ENCODE measurements at places on chromosomes 5 and 9. TPM values are rescaled to one million over a fixed set of nuclear protein-coding genes. Genes with fewer than 3 reads are reported as not detected.

DNA sequence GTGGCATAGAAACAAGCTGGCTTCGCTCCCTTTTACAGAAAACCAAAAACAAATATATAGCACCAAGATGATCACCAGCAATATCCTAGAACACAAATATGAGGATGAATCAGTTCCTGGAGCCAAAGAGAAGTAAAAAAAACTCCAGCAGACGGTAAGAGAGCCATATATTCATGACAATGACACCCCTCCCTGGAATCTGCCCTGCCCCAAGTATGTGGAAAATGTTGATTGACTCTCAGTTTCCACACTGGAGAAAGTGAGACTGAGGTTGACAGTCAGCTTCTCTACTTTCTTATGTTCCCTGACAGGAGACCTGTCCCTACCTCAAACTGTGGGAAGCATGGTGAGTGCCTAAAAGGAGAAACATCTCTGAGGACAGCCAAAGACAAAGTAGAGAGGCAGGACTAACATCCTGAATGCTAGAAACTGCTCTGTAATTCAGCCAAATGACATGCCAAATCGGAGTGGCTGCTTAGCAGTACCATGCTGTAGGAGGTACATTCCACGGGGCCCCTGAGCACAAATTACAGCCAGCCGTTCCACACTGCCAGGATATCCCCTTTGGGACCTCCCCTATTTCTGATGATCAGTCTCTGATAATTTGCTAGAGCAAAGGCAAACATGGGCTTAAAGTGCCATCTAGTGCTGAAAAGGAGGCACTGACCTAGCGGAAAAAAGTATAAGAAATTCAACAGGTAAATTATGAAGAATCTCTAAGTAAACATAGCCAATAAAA is 424.0 kb upstream of the RGMB start:
- H3K4me1 ChIP-seq = no peaks in the 10 kb centered on the region
- no peak for DNase-seq
- H3K27me3 ChIP-seq = no peaks in the 10 kb centered on the region

GRCh38 chr9:127197861-127198430 is 66.6 kb upstream of the GARNL3 start:
- no peaks in the 10 kb centered on the region for H3K27me3 ChIP-seq
- H3K36me3 ChIP-seq = no peaks in the 10 kb centered on the region
- H3K27ac ChIP-seq = peak overlapping the region; percentile 1
- no peak overlapping the region for H3K4me3 ChIP-seq
- peaks cover 17% of the 10 kb centered on the region for H3K4me1 ChIP-seq
- peak; percentile 47 for DNase-seq

DNA sequence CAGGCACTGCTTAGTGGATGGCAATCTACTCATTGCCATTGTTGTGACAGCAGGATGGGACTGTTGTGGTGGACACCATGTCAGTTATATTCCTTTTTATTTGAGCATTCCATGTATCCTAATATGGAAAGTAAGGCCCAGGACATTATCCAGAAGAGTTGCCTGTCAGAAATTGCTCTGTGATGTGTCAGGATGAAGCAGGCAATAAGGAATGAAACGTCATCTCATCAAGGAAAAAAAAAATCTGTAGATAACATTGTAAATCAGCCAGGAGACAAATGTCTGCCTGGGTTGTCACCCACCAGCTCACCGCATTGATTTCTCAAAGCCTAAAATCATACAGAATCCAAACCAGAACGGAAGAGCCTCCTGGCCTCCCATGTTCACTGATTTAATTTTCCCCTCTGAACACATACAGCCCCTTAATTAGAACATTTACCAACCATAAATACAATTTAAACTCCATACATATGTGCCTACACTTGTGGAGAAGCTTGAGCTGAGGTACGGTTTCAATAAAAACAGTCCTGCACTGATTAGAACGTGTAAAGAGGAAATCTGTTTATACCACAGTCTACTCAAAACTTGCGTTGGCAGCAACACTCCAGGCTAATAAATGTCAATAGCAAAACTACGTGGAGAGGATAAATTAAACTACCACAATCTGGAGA is 73.9 kb downstream of the FOXD1 start:
- no peak overlapping the region for H3K27ac ChIP-seq
- H3K27me3 ChIP-seq = no peaks in the 10 kb centered on the region

DNA sequence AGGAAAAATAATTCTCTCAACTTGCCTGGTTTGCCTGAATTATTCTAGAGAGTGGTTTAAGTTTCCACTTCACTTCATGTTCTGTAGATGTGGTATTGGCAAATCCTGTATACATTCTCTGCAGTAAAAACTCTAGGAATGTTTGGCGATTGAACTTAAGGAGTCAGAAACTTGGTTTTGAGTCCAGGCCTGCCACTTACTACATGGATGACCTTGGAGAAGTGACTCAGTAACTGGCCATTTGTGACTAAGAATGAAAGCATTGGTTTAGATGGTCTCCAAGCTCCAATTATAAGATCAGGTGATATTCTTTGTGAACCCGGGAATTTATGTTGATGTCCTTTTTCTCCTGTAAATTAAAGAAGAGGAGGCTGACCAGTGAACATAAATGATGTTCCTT is 233.8 kb downstream of the GAS1 start:
- DNase-seq = no peak
- no peaks in the 10 kb centered on the region for H3K27me3 ChIP-seq
- H3K36me3 ChIP-seq = no peaks in the 10 kb centered on the region

DNA sequence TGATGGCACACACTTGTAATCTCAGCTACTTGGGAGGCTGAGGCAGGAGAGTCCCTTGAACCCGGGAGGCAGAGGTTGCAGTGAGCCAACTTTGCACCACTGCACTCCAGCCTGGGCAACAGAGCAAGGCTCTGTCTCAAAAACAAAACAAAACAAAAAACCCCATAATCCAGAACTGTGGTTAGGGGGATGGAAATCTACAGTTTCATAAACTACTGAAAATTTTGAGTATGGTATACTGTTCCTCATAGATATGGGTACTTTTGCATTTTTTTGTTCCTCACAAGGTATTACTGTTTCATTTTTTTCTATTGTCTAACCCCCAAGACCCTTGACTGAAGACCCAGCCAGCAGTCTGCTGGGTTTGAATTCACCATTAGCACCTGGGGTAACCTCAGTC is 52.2 kb upstream of the MAP3K1 start:
- H3K4me1 ChIP-seq = peaks cover 9% of the 10 kb centered on the region
- no peak for DNase-seq
- H3K4me3 ChIP-seq = no peak overlapping the region
- no peak overlapping the region for H3K27ac ChIP-seq

- no peak overlapping the region for H3K4me3 ChIP-seq
- peak; percentile 8 for DNase-seq
- H3K27me3 ChIP-seq = no peaks in the 10 kb centered on the region
- no peaks in the 10 kb centered on the region for H3K4me1 ChIP-seq
- H3K27ac ChIP-seq = no peak overlapping the region
Observed at GRCh38 chr5:367358-368130, 46.0 kb downstream of the AHRR start.

- H3K4me3 ChIP-seq = no peak overlapping the region
- H3K27me3 ChIP-seq = no peaks in the 10 kb centered on the region
- peaks cover 14% of the 10 kb centered on the region for H3K4me1 ChIP-seq
- H3K36me3 ChIP-seq = no peaks in the 10 kb centered on the region
- DNase-seq = no peak
Observed at GRCh38 chr9:33923079-33923478, 106.1 kb downstream of the UBE2R2 start.

The HSDL2 gene
- total RNA-seq = 24.0 TPM

The LAMC3 gene
- 86.3 TPM for total RNA-seq

The IL11RA gene
- total RNA-seq = 58.0 TPM

The IFNA21 gene
- not detected for total RNA-seq

The MEF2C gene
- total RNA-seq = 53.1 TPM

All from testis (tissue), 5 donors.